ENCODE measurements at places on chromosomes 6 and 20.

- no peak for DNase-seq
Observed at GRCh38 chr6:35427851-35428321, 24.3 kb upstream of the FANCE start.

DNA sequence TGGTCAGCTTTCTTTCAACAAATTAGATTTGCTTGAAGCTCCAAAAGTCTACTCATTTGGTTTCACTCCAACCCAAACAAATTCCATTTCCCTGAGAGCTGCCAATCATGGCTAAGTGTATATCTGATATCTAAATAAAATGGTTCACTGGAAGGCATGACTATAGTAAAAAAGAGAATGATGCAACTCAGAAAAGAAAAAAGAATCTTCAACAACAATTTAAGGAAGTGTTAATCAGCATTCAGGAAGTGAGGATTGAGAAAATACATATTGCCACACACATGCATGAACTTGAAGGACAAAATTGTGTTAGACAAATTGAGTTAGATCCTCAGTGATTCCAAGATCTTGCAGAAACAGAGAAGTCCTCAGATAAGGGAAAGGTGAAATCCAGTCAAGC, 972.9 kb upstream of the FLRT3 start:
- no peak for DNase-seq

DNA sequence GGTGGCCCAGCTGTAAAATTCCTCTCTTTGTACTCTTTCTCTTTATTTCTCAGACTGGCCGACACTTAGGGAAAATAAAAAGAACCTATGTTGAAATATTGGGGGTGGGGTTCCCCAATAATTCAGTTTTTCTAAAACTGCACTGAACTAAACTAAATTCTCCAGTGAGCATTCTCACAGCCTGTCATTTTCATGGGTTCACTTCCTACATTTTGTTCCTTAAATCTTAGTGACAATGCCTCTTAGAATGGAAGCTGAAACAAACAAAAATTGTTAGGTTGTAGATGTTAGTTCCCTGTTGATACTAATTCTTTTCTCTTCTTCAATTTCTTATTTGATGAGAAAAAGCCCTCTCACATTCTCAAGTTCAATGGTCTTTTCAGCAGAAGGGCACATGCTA, 35.8 kb upstream of the IFNGR1 start:
- no peak for DNase-seq

DNA sequence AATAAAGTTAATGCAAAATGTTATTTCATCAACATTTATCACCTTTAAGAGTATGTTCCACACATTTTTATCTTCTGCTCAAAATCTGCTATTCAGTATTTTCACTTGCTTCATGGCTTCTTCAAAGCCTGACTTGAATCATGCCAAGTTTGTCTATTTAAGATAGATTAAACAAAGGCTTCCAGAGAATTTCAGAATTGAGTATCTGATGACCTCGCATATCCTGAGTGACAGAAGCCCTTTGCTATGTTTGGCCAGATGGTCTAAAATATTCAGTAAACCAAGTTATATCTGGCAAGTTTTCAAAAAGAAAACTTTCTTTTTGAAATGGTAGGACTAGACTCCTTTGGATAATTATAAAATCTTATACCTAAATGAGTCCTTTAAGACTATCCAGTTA, 348.9 kb upstream of the KCNQ5 start:
- no peak for DNase-seq

DNA sequence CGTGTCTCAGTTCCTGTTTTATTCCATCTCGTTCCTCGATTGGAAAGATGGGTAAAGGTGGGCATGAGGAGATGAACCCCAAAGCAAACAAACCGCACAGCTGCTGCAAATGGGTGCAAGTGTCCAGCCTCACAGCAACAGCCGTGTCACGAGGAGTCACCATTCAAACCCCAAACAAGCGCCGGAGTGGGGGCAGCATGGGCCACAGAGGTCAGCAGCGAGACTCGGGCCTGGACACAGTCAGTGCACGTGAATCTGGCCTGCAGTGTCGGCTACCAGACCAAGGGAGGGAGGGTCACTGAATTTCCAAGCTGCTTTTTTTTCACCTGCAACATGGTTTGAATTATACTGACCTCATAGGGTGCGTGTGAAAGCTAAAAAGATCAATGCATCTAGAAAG, 63.5 kb downstream of the EZR start:
- no peak for DNase-seq

- DNase-seq = no peak
Observed at GRCh38 chr6:70707893-70708292, 40.2 kb downstream of the SMAP1 start.

DNA sequence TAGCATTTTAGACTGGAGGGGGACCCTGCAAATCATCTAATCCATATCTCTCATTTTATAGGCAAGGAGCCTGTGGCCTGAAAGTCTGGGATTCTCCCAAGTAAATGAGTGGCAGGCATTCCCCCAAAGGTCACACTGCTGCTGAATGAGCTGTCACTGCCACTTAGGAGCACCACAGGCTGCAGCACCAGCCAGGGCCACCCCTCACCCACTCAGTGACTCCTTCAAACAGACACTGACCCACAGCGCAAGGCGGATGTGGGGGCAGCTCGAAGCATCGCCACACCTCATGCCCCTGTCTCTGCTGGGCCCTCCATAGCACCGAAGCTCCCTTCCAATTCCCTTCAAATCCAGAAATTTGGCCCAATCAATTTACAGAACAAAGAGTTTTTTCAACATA, 119.9 kb upstream of the ARID1B start:
- no peak for DNase-seq

- no peak for DNase-seq
Observed at GRCh38 chr6:166354965-166355364, 12.6 kb upstream of the SFT2D1 start.

- DNase-seq = no peak
Observed at GRCh38 chr6:150435832-150436231, 67.0 kb downstream of the IYD start.

Data from activated naive CD4-positive, alpha-beta T cell (primary cell).